Muscle of back (tissue), 13 donors: ENCODE measurements at places on chromosomes 12 and 14. TPM values are rescaled to one million over a fixed set of nuclear protein-coding genes. Genes with fewer than 3 reads are reported as not detected.

DNA sequence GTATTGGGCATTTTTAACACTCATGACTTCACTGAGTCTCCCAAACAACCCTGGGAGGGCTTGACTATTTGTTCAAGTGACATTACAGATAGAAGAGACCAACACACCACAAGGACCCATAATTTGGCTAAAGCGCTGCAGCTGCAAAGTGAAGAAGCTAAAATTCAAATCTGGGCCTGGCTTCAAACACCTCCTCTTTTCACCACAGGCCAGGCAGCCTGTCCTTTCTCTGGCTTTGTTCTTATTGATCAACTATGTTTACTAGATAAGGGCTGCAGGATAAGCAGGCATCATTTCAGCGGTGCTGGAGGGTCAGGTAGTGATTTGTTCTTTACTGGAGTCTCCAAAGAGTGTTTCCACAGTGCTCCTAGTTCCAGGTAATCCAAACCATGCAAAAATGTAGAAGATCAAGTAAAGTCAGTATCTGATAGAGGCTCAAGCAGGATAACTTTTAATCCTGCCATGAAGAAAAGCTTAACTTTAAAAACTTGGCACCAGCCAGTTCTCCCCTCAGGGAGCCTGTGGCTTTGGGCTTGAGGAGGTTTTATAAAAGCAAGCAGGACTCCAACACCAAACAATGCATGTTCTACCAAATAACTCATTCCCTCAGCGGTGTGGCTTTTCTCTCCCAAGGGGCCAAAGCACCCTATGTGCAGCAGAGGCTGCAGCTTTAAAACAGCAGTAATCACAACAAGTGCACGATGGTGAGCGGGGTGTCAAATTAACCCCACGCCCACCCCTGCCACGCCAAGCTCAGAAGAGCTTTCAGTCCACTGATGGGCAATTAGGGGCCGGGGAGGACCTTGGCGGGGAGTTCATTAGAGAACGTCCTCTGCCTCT, 16.8 kb downstream of the CLMN start:
- no peak for DNase-seq

- peak; percentile 76 for DNase-seq
Observed at GRCh38 chr14:71725922-71726579, 206.2 kb upstream of the RGS6 start.

RILPL1 gene
- polyA plus RNA-seq: 29.3 TPM

CLEC6A gene
- polyA plus RNA-seq: not detected

DAO gene
- polyA plus RNA-seq: 0.16 TPM

TGM1 gene
- polyA plus RNA-seq: 1.0 TPM

DNA sequence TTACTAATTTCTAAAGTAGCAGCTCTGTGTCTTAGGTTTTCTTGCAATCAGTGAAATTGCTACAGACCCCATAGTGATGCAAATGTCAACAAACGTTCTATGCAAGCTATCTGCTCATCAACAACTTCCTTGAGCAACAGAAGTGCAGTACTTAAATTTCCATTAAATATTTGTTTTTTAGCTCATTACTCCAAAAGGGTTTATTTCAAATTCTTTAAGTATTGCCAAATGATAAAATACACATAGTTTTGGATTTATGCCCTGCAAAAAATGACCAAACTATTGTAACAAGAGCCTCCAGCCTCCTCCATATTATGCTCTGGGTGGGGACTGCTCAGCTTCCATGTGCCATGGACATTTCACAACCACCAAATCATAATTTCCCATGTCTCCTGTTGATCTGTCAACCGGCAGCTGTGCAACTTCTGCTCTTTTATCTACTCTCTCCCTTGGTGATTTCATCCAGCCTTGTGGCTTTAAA, 4.4 kb downstream of the BDKRB1 start:
- no peak for DNase-seq

GRCh38 chr12:32366714-32367113, 32.6 kb upstream of the FGD4 start:
- no peak for DNase-seq

DNA sequence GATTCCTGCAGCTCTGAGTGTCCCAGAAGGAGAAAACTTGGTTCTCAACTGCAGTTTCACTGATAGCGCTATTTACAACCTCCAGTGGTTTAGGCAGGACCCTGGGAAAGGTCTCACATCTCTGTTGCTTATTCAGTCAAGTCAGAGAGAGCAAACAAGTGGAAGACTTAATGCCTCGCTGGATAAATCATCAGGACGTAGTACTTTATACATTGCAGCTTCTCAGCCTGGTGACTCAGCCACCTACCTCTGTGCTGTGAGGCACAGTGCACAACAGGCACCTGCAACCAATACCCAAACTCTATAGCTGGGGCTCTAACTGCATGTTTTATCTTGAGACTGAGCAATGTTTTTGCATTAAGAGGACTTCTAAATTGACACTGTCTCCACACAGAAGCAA, 379.2 kb upstream of the OR4E1 start:
- no peak for DNase-seq

- DNase-seq: no peak
Observed at GRCh38 chr12:75827061-75827460, 204.5 kb downstream of the PHLDA1 start.

DNA sequence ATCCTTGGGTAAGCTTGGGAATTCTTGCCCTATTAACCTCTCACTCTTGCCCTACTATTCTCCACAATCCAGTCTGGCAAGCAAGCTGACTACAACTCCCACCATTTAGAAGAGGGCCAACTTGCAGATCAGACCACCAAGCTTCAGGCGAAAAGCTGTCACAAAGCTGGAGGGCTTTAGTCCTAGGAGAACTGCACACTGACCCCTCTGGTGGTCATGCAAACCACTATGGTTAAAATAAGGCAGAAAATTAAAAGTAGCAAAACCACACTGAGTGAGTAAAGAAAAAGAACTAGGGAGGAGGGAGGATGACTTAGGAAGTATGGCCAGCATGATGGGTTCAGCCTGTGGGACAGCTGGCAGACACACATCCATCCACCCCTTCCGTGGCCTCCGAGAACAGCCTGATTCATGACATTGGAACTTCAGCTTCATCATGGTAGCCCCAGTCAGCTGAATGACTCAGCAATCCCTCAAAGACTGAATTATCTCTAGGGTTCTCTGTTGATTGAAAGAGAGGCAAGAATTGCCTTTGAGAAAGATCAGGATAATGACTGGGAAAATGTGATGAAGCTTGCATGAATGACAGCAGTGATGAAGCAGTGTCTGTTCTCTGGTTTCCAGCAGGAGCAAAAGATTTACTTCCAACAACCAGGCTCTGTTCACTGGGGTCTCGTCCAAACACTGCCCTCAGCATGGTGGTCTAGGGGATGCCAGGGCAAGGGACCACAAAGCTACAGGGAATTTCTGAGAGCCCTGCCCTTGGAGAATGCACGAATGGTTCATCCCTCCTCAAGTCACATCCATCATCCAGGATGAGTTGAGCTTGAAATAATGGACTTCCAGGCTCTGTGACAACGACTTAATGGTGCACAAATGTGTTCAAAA, 24.4 kb downstream of the PITPNM2 start:
- peak; percentile 59 for DNase-seq

GRCh38 chr14:59306775-59307174, 118.3 kb downstream of the DAAM1 start:
- DNase-seq: no peak

GRCh38 chr12:71688961-71689570, 3.2 kb downstream of the TMEM19 start:
- no peak for DNase-seq

GRCh38 chr14:58693048-58693447, 55.3 kb downstream of the DACT1 start:
- no peak for DNase-seq

DNA sequence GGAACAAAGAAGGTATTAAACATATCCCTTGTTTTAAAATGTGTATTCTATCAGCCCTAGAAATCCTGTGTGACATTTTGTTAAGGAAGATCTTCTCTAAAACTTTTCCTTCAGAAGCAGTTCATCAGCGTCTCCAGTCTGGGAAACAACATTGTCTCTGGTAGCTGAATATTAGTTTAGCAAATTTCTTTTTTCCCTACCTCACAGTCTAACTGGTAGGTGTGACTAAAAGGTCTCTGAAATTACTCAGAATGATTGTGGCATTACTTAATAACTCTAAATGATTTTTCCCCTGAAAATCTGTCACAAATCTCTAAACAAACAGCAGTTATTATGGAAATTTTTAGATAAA, 1044.8 kb downstream of the FLRT2 start:
- DNase-seq: no peak

GRCh38 chr12:92257261-92257660, 111.6 kb upstream of the BTG1 start:
- DNase-seq: no peak

GRCh38 chr12:32874078-32874477, 22.5 kb downstream of the PKP2 start:
- DNase-seq: no peak

DNA sequence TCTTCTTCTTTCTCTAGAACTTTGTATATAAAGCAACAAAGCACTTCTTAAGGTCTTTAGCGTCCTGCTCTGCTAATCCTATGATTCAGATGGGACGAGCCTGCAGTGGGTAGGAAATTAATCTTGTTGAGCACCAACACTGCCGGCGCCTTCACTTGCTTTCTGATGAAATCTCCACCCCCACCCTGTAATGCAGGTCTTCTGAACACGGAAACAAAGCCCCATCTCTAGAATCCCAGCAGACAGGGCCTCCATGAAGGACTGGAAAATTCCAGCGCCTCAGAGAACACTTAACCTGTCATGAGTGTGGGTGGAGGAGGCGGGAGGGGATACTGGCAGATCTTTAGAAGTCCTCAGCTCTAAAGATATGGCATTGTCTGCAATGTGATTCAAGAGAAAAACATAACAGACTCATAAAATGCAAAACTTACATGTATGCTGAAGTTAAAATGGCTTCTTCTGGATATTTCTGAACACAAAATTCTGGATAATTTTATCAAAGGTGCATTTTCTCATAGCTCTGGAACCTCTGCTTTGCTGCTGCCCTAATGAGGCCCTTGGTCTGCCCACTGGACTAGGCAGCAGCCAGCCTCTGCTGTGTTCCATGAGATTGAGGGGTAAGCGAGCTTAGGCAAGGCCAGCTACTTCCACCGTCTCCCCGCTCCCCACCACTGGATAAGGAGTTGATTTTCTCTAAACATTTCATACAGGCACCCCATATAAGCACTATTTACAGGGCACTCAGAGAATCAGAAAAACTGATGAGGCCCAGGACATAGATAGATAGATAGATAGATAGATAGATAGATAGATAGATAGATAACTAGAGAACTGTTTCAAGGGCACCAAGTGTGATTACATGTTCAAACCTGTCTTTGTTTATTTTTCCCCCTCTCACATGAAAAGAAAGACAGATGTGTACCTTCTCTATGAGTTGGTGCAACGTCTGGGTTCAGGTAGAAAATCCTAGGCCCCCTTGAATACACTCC, 43.1 kb downstream of the ZFP36L1 start:
- DNase-seq: no peak

PPP1CC gene
- polyA plus RNA-seq: 133 TPM

- DNase-seq: no peak
Observed at GRCh38 chr12:1993871-1994371, 10.3 kb downstream of the DCP1B start.

DNA sequence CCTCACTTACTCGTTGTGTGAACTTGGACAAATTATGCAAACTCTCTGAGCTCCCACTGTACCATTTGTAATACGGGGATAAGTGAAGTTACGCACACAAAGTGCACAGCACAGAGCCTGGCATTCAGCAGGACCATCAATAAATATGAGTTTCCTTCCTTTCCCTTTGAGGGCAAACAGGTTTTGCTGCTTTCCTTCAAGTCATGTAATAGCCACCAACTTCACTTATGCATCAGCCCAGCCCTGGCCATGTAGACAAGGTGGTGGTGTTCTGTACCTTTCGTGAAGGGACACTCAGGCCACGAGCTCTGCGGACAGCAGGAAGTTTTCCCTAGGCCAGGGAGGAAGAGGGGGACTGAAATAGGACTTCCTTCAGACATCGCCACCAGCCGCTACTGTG, 272.7 kb downstream of the CACNA1C start:
- no peak for DNase-seq
